Skin of body (tissue), 3 donors: ENCODE measurements at places on chromosomes 4 and X.

- no peak for DNase-seq
These were observed 71.6 kb downstream of the MCUB start for GRCh38 chr4:109631532-109632108.

DNA sequence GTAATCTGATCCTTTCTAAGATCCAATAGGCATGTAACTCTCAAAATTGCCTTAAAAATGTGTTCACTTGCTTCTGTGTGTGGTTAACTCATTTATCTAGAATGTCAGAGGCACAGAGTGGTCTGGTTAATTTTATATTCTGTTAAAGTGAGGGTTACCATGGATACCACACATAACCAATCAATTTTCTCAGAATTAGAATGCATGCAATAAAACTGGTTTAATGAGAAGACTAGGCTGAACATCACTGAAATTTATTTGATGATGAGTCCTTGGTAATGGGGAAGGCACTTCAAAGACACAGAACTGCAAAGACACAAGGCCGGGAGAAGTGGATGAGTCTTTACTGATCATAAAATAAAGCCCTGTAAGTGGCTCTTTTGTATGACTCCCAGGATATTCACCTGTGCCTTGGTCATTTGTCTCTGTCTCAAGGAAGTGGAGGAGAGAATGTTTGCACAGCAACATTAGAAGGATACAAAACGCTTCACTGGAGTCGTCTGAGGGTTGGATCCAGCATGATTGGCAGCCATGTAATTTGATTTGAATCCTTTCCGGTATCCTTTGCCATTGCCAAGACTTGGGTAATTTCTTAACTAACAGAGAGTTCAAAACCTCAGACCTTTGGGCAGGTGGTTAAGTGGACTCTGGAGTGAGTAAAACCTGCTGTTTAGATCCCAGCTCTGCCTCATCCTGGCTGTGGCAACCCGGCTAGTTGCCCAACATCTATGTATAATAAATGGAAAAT, 94.0 kb upstream of the RBPJ start:
- DNase-seq: no peak

DNA sequence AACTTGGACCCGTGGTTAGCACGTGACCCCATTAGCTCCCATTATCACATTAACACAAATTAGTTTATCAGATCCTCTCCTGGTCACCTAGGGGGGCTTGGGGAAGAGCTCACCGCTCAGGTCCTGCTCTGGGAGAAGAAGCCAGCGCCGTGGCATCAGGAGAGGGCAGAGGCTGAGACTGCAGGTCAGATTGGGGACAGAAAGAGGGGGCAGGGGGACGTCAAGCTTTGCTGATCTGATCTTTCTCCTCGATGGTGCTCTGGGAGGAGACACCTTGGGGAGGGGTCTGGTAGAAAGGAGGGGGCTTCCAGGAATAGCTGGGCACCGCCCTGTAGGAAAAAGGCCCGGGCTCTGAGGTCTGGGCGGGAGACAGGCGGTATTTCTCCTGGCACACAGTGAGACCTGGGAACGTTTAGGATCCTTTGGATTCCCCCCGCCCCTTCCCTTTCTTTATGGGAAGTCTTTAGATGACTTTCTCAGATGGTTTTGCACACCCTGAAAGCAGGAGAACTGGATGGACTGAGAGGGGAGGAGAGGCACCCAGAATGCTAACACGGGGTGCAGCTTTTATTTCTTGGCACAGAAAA, 9.1 kb upstream of the ELF4 start:
- no peak for DNase-seq

GRCh38 chrX:2388669-2389068, 112.1 kb downstream of the DHRSX start:
- no peak for DNase-seq

DNA sequence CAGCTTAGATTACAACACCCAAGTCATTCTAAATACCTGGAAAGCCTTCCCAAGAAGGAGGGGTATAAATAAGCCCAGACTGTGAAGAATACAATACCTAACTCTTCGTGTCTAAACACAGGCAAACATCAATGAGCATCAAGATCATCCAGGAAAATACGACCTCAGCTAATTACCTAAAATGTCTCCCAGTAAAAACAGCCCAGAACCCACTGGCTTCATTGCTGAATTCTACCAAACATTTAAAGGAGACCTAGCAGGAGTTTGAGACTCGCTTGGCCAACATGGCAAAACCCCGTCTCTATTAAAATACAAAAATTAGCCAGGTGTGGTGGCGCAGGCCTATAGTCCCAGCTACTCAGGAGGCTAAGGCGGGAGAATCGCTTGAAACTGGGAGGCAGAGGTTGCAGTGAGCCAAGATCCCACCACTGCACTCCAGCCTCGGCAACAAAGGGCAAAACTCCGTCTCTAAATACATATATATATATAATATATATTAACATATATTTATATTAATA, 19.1 kb upstream of the HSFX4 start:
- DNase-seq: no peak

GRCh38 chr4:76898949-76899645, 1.2 kb upstream of the SOWAHB start:
- DNase-seq: no peak

- no peak for DNase-seq
These were observed 378.5 kb upstream of the MAD2L1 start for GRCh38 chr4:120445186-120445585.

DNA sequence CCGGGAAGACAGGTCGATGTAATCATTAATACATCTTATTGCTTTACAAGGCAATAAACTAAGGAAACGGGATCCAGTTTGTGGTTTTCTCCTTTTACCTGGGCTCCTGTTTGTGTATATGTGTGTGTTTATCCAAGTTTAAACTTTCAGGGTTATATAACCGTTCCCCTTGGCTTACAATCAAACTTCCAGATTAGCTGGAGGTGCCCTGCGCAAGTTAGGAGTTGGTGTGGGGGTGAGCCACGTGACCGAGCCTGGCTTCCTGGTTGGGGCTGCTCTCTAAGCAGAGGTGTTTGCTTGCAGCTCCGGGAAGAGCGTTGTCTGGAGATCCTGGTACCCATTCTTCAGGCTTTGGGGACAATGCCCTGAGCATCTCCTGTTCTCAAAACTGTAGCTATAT, 129.2 kb downstream of the FHDC1 start:
- DNase-seq: no peak

DNA sequence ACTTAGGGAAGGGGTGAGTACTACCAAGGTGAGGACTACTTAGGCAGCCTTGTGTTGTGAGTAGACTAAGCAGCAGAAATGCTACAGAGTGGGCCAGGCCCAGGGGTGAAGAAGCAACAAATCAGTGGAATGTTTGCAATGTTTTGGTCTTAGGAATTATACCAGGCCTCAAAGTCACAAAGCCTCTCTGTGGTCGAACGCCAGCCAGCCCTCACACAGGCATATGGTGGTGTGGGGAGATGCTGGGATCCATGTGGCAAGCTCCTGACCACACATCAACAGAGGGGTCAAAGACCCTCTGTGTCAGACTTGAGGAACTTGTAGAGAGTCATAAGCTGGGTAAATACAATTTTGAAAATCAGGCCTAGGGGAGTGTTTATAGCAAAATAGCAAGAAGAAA, 153.8 kb upstream of the KLF3 start:
- no peak for DNase-seq

DNA sequence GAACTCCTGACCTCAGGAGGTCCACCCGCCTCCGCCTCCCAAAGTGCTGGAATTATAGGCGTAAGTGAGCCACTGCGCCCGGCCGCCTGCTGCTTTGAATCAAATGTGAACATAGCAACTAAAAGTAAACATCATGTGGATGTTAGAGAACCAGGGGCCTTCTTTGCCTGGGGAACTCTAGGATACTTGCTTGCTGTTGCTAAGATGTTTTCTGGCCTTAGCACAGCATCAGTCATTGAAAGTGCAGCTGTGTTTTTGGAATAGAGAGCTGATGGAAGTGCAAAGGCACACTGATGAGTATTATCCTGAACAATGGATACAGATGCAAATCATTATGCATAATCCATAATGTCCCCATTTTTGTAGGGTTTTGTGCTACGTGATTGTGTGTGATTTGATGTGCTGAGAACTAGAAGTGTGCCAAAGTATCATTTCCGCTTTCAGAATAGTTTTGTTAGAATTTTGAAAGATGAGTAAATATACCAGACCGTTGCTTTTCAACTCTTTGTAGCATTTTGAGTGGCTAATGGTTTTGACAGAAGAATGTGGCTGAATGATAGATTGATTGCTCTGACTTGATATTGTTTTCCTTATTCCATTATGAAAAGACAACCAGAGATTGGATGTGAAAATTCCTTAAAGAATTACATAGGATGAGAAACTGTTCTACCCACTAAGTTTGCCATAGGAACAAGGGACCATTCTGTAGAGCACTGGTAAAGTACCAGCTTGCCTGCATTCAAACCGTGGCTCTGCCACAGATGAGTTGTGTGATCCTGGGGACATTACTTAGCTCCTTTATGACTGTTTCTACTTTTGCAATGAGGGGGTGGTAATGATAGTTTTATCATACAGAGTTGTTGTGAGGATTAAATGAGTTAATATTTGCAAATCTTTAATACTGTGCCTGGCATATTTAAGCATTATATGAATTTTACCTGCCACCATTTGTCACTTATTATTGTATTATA, 74.7 kb downstream of the REPS2 start:
- DNase-seq: peak; percentile 45

GRCh38 chr4:138301536-138301935, 59.4 kb upstream of the SLC7A11 start:
- no peak for DNase-seq

DNA sequence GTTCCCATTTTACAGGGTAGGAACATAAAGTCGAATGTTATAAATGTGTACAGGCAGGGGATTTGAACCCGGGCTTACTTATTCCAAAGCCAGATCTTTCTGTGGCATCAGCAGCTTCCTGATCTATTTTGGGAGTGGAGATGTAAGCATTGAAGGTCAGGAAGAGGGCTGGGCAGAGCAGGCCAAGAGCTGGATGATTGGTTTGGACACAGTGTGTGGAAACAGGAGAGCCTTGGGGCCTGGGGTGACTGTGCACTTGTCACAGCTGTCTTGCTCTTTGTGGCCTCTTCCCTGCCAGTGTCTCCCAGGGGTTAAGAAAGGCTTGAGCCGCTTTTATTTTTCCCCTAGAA, 127.9 kb upstream of the ENPP6 start:
- no peak for DNase-seq

DNA sequence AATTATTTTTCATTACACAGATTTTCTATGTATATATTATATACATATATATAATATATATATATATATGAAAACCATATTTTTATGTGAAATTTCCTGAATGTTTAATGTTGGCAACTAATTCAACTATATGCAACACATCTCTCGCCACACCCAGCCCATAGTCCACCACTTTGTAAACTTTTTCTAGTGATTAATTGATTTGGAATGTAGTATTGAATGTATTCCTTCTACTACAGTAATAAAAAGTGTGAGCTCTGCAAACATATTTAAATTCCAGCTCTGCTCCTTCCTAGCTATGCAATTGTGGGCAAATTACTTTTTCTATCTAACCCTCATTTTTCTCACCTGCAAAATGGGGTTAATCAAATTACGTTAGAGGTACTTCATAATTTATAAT, 187.8 kb downstream of the TEX11 start:
- DNase-seq: no peak

GRCh38 chr4:181593703-181594102, 649.5 kb upstream of the TENM3 start:
- no peak for DNase-seq

GRCh38 chrX:19799319-19800182, 87.8 kb downstream of the SH3KBP1 start:
- peak; percentile 34 for DNase-seq

GRCh38 chrX:65987811-65988210, 52.1 kb downstream of the VSIG4 start:
- no peak for DNase-seq

DNA sequence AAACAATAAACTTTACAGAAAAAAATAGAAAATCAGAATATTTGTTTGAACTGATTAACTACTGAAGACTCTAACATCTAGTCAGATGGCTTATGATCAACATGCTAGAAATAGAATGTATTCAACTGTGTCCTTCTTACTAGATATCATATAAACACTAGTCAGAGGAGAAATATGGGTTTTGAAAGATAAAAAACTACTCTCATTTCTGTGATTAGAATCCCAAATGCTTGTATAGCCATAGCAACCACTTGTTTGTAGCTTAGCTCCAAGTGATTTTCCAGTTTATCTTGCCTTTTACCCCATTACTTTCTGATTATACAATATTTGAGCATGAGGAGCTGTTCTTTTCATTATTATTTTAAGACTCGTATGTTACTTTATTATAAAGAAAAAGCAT, 31.2 kb downstream of the USP38 start:
- DNase-seq: no peak

- DNase-seq: no peak
These were observed 56.6 kb upstream of the BCOR start for GRCh38 chrX:40154250-40154852.

GRCh38 chr4:77820649-77821561, 1.7 kb upstream of the CNOT6L start:
- no peak for DNase-seq

- peak; percentile 4 for DNase-seq
These were observed 105.6 kb downstream of the CNKSR2 start for GRCh38 chrX:21479695-21480270.

DNA sequence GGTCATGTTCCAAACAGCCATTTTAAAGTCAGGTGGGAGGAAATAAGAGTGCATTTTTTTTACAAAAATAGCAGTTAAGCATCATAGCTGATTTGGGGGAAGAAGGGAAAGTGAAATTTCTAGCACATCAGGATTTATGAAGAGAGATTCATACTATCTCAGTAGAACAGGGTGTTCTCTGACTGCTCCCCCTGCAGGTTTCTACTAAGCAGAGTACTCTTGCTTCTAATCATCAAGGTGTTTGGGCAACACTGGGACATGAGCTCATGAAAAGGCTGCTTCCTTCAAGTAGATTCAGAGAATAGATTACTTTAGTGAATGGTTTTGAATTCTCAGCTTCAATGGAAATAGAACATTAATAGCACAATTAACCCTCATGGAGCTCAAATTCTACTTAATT, 591.4 kb upstream of the PCDH10 start:
- DNase-seq: no peak

- no peak for DNase-seq
These were observed 301.7 kb upstream of the DIPK2B start for GRCh38 chrX:45502396-45502795.

GRCh38 chrX:46849933-46850332, 13.1 kb downstream of the RP2 start:
- no peak for DNase-seq

DNA sequence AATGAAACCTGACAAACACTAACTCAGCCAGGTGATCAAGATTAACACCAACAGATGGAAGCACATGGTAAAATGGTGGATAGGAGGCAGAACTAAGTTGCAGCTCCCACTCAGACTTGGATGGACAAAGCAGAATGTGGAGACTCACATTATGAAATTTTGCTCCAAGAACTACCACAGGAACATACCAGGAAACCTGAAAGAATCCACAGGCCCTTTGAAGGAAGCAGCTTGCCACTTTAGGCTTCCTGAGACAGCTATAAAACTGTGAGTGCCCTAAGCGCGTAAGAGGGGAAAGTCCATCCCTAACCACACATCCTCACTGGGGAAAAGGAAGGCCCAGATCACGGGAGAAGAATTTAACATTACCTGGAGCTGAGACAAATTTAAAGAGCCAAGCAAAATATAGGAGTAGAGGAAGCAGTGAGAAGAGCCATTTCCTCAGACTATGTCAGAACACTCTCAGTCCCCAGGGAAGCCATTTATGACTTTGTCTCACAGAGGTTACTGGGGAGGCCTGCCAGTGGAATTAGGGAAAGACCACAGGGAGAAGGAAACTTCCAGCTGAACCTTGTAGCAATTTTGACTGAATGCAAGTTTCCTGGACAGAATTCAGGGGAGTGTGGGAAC, 224.5 kb downstream of the TEX13C start:
- no peak for DNase-seq
